ENCODE measurements at places on chromosomes 5 and 9. TPM values are rescaled to one million over a fixed set of nuclear protein-coding genes. Genes with fewer than 3 reads are reported as not detected.

DNA sequence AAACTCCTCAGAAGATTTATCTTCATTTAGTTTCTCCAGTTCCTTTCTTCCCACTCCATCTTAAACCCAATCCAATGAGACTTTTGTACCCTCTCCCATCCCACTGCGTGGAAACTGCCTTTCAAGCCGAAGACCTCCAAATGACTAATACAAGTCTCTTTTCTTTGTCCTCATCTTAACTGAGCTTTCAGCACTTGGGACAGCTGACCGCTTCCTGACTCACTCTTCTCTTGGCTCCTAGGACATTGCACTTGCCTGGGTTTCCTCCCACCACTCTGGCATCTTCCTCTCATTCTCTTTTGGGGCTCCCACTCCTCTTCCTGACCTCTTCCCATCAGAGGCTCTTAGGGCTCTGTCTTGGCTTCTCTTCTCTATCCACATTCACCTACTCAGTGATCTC, 243.7 kb downstream of the HSPA4 start:
- no peak for DNase-seq

DNA sequence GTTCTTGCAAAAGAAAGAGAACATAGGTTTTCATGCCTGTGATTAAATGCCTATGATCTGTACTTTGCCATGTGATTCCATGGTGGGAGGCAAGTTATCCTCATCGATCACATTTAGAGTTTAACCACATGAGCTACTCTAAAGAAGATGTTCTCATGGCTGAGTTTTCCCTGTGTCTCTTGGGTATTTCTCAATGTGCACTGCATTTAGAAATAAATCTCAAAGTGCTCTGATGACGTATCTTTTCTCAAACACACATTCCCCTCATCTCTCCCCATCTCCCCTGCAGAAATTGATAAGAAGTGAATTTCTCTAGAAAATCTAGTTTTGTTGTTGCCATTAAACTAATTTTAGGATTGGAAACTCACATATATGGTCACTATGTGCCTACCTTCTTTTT, 282.2 kb downstream of the SEMA5A start:
- DNase-seq: no peak

- DNase-seq: no peak
Measured at GRCh38 chr5:113269023-113269997, 165.5 kb downstream of the TSSK1B start.

DNA sequence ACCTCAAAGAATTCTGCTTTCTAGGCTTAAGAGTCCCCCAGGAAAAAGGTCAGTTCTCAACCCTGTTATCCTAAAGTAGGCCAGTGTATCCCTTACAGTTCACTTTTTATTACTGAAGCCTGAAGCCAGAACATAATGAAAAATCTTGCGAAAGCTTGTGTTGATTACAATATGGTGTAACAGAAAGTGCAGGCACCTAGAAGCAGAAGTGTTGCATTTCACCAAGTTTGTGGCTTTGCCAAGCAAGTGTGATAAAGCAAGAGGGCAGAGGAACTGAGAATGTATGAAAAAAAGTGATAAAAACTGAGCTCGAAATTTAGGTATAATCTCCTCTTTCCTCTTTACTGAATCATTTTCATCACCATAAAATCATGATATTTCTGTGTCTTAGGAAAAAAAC, 26.2 kb downstream of the AGTPBP1 start:
- DNase-seq: no peak

GRCh38 chr9:21392270-21392669, 7.1 kb upstream of the IFNA2 start:
- no peak for DNase-seq

DNA sequence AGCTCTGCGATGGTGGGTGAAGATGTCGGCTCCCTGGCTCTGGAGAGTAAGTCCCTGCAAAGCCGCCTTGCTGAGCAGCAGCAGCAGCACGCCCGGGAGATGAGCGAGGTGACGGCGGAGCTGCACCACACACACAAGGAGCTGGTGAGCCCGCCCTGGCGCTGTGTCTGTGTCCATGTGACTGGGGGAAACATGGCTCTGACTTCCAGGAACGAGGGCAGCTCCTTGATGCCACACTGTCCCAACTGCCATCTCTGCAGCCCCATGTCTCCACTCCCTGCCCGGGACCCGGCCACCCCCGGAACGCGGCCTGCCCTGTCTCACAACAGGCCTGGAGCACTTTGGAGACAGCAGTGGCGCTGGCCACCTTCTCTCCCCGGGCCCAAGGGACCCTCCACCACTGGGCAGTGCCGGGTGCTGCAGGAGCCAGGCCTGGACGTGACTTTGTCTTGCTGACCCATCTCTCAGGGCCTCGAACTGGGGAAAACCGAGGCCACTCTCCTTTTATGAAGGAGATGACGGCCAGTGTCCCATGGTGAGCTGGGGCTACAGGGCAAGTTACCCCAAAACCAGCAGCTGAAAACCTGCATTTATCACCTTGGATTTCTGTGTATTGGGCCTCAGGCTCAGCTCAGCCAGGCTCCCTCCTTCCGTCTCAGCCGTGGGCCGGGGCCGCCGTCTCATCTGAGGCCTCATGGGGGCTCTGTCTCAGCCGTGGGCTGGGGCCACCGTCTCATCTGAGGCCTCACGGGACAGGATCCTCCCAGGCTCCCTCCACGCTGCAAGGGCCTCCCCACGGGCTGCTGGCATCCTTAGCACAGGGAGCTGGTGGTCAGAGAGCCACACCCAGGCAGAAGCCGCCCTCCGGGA, 28.6 kb downstream of the CEP72 start:
- DNase-seq: no peak

DNA sequence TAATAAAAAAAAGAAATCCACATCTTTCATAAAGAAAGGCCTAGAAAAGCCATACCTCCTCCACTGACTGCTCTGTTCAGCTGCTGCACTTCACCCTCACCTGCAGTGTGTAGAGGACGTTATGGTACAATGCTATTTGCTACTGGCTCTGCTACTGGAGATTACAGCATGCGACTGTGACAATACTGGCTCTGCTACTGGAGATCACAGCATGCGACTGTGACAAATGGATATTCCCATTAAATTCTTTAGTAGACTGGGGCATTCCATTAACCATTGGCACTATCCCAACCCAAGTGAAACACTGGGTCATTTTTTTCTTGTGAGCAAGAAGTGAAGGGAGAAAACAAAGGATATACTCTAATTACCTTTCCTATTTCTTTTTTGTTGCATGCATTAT, 1063.5 kb upstream of the DMAC1 start:
- DNase-seq: no peak

DNA sequence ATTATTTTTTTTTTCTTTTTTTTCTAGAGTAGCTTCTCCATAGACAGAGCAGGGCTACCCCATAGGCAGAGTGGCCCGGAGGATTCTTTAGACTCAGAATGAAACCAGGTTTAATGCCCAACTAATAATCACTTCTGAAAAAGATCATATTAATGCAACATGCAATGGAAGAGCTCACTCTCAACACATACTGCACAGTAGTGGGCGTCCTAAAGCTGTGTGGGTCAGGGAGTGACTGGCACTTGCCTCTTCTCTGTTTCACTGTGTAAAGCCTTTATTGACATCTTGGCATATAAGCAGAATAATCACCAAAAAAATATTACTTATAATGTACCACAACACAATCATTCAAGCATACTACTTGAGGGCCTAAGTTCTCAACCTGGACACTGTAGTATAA, 11.1 kb downstream of the PWWP2A start:
- no peak for DNase-seq

GRCh38 chr5:10737880-10738279, 23.2 kb downstream of the DAP start:
- DNase-seq: no peak

GRCh38 chr5:64665243-64665642, 25.1 kb upstream of the SHISAL2B start:
- no peak for DNase-seq

GRCh38 chr9:3241290-3241689, 284.5 kb downstream of the RFX3 start:
- no peak for DNase-seq

DNA sequence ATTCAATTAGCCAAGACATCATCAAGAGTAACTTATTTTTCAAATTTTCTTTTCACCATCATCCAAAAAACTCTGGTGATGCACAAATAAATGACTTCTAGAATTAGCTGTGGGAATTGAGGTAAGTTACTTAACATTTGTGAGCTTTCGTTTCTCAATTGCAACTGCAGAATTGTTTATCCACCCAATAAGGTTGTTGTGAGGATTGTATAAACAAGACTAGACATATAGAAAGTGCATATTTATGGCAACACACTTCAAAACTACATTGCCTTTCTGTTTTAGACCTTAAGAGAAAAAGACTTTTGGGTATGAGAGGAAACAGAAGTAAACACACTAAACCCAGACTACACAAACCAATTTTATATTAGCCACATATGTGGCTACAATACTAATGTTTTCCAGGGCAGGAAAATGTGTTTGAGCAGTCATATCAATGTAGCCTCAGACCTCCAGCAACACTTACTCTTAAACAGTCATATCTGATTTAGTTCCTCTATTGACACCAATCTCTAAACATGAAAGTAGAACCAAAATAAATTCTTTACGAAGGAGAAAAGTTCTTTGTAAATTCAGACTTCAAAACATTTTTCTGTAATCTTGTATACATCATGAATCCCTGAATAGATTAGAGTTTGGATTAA, 488.0 kb upstream of the CYLC2 start:
- DNase-seq: no peak

- DNase-seq: no peak
Measured at GRCh38 chr9:124130277-124131075, 118.9 kb downstream of the LHX2 start.

- DNase-seq: no peak
Measured at GRCh38 chr9:89945133-89945532, 340.3 kb downstream of the GADD45G start.

DNA sequence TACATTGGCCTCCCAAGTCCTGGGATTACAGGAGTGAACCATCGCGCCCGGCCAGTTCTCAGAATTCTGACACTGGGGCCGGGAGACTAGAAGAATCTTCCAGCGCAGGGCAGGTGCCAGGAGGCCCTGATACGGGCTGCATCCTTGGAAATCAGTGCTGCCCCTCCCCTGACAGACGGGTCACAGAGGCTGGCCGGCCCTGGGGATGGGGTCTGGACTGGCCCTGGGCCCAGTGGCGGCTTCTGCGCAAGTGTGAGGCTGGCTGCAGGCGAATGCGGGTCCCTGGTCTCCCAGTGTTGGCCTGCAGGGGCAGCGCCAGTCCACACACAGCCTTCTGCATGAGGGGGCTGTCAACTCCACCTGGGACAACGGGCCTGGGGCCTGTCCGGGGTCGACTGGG, 831 bp upstream of the TBC1D9B start:
- no peak for DNase-seq

DNA sequence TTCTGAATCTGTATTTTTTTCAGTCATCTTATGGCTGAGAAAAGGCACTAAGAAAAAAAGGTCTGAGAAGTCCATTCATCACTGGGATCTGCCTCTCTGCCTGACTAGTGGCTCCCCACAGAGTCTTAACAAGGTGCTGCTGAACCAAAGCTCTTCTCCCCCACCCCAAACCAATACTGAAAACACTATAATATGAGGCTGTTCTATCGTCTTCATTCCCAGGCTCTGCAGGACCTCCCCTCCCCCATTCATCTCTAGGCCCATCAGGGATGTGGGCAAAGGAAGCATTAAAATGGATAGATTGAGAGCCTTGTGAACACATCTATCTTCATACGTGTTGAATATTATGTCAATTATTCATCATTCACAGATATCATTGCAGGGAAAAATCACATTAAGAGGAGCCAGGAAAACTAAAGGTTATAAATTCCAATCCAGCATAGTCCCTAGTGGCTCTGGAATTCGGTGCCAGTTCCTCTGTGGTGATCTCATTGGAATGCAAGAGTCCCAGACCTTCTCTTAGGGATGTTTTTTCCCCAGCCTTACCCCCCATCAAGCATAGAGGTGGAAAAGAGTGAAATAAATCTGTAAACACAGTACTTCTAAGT, 44.3 kb upstream of the GPR151 start:
- no peak for DNase-seq

GRCh38 chr5:149622466-149622865, 41.2 kb downstream of the ARHGEF37 start:
- no peak for DNase-seq

GRCh38 chr9:15135164-15135792, 171.7 kb downstream of the TTC39B start:
- DNase-seq: peak; percentile 27

DNA sequence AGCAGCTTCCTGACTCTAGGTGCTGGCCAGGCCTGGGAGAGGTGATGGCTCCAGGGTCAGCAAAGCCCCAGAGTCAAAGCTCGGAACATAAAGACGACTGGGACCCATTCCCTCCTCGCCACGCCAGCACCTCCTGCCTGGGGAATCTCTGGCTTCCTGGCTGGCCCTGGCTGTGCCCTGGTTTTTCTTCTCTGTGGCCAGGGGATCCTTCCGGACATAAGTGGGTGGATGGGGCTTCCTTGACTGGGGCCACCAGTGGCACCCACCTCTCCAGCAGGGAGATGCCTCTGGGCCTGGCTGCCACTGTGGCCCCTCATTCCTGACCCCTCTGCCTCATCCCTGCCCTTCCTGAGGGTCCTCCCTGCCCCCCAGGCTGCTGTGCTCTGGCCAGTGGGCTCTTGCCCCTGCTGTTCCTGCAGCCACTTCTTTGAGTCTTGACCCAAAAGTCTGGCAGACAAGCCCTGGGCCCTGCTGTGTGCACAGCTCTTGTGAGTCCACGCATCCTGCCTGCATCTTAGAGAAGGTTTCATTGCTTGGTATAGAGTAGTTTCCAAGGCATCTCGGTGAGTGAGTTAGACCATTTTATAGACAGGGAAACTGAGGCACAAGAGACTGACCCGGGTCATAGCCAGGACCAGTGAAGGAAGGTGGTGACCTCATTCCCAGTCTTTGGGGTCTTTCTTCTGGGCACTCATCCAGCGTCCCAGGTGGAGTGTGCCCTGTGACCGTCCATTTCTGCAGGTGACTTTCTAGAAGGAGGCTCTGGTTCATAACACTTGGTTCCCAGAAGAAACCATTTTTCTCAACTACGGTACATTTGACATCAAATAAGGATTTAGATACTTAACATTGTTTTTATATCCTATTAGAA, 17.3 kb upstream of the LPCAT1 start:
- DNase-seq: no peak

- peak; percentile 71 for DNase-seq
Measured at GRCh38 chr5:134555890-134556311, 30.4 kb downstream of the JADE2 start.

GRCh38 chr9:91536211-91536691, 112.6 kb upstream of the NFIL3 start:
- no peak for DNase-seq

GRCh38 chr9:4012441-4012840, 287.4 kb downstream of the GLIS3 start:
- no peak for DNase-seq

GRCh38 chr9:12863618-12864017, 88.8 kb downstream of the LURAP1L start:
- DNase-seq: no peak

GRCh38 chr5:14175381-14175780, 32.2 kb downstream of the TRIO start:
- DNase-seq: no peak

DBH gene
- not detected for total RNA-seq

HNRNPA0 gene
- 20.6 TPM for total RNA-seq

KIF24 gene
- total RNA-seq: 2.5 TPM

GABRG2 gene
- total RNA-seq: not detected
